ENCODE measurements at places on chromosomes 3 and 15. TPM values are rescaled to one million over a fixed set of nuclear protein-coding genes. Genes with fewer than 3 reads are reported as not detected.

The CFAP92 gene
- total RNA-seq = not detected

The ARHGAP31 gene
- total RNA-seq = 32.0 TPM

The CA12 gene
- 1.7 TPM for total RNA-seq

The RAD18 gene
- total RNA-seq = 2.5 TPM

The TGM5 gene
- total RNA-seq = not detected
